CD4-positive, alpha-beta T cell treated with Interleukin-15 for 1 hour (primary cell): ENCODE measurements at places on chromosomes 4 and X.

DNA sequence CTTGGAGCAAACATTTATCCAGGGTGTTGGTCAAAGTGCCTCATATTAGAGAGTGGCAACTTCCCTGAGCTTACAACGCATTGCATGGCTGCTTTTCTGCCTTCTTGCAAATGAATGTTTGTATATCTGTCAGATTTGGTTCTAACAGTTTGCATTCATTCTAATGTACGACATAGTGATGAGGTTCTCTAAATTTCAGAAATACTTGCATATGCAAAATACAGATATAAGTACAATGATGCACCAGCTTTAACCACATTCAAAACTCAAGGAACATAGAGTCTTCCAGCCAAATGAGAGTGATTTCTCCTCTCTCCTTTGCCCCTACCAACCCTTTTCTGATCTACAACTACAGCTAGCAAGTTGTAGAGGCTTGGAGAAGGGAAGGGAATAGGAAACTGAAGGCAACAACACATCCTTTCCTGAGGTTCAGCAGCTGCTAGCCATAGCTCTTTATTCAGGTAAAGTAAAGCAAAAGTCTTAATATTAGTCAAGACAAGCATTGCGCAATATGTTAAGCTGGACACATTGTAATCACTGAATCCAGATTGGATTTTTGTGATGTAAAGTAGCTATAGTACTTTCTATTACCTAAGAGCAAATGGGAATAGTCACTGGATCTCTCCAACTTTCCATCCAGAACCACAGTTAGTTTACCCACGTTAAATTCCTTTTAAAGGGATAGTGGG is 6.3 kb downstream of the TKTL2 start:
- no peak for DNase-seq

GRCh38 chrX:12390301-12390700 is 252.0 kb downstream of the FRMPD4 start:
- DNase-seq: no peak

- DNase-seq: no peak
Observed at GRCh38 chr4:95289028-95289634, 259.6 kb downstream of the UNC5C start.

GRCh38 chrX:124018023-124018422 is 56.5 kb downstream of the STAG2 start:
- DNase-seq: no peak
